SIG-M5 (cell line): ENCODE measurements at places on chromosomes 4 and X.

GRCh38 chr4:144371485-144371884 is 231.0 kb upstream of the GYPA start:
- DNase-seq = no peak

GRCh38 chrX:2321411-2321810 is 179.4 kb downstream of the DHRSX start:
- DNase-seq = no peak

DNA sequence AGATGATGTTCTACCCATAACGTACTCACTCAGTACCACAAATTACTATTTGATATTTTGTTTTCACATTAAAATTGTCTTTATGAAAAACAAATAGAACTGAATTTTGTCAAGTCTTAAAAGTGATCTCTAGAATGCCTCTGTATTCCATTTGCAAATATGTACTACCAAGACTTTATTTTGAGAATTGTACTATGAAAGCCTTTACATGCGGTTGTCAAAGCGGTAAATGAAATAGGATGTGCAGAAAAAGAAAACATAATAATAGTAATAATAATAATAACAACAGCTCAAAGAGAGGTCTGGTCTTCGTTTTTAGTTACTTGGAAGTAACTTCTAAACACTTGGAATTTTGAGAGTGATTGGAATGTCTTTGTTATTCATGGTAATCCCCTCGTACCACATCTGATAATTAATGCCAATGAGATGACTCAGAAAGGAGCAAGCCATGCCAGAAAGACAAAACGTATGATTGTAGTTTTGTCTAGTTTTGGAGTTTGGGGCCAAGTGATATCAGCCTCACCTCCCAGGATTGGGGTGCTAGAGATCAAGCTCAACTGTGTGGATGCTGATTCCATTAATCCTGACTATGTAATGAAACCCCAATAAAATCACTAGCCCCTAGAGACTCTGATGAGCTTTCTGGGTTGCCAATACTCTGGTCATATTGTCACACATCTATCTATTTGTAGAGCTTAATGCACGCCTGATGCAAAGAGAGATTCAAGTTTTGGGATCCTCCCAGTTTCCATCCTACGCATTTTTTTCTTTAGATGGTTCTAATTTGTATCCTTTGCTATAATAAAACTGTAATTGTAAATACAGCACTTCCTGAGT is 20.2 kb upstream of the CTSO start:
- DNase-seq = no peak

- no peak for DNase-seq
Measured at GRCh38 chr4:108533245-108533844, 87.0 kb upstream of the RPL34 start.

DNA sequence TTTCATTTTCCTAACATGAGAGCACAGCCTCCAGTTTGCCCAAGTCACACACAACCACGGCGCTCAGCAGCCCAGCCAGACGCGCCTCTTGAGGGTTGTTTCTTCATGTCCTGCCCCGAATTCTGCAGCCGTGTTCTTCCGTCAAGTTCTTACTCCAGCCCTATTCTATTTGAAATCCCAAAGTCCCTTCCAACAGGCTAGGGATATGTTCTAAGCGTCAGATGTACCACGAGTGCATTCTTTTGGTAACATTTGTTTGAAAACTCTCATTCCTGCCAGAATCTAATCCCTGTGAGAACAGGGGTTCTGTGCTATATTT is 23.1 kb downstream of the ACSL1 start:
- no peak for DNase-seq

DNA sequence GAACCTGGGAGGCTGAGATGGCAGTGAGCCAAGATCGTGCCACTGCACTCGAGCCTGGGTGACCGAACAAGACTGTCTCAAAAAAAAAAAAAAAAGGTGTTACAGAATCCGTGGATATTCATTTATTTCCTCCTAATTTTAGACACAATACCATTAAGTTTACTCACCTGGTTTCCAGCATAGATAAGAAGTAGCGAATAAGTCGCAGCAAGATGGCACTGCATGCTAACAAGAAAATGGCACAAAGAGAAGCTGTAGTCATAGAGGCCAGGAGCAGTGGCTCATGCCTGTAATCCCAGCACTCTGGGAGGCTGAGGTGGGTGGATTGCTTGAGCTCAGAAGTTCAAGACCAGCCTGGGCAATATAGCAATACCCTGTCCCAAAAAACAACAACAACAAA is 17.0 kb upstream of the MOB1B start:
- DNase-seq = no peak

GRCh38 chr4:140738139-140738538 is 18.0 kb downstream of the TBC1D9 start:
- no peak for DNase-seq

GRCh38 chrX:134895805-134896581 is 94.8 kb upstream of the SMIM10 start:
- no peak for DNase-seq

DNA sequence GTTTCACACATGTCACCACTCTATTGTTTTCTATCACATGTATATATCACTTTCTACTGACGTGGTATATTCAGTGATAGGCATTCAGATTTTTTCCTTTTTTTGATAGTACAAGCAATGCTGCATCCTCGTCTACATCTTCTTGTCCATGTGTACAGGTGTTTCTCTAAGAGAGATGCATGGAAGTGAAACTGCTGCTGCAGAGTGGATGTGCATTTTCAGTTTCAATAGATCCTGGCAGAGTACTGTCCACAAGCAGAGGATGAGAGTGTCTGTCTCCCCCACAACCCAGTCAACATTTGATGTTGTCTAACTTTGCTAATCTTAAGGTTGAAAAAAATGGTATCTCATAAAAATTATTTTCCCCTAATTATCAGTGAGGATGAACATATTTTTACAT is 194.0 kb upstream of the CASK start:
- DNase-seq = no peak

DNA sequence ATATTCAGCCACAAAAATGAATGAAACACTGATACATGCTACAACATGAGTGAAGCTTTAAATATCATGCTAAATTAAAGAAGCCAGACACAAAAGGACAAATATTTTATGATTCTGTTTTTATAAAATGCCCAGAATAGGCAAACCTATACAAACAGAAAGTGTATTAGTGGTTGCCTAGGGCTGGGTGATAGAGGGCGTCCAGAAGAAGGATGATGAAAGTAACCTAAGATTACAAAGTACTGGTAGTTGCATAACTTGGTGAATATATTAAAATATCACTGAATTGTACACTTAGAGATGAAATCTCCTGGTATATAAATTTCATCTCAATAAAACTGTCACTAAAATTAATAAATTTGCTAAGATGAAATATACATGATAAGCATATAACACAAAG is 67.5 kb downstream of the FBXW7 start:
- no peak for DNase-seq

DNA sequence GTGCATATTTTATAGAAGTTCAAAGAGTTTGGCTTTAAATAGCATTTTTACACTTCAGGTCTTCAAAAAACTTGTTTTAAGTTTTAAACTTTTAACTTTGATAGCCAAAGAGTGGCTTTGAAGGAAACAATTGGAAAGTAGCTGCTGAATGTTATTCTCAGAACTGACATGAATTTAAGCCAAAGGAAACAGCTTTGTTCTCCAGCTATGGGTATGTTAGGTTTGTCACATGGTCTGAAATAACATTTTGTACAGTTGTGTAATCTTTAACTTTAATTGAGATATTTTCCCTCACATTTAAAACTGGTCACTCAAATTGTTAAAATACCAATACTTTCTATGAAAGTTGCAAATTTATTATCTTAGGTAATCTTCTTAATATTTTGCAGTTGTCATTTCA is 564.7 kb downstream of the IL15 start:
- no peak for DNase-seq

- no peak for DNase-seq
Measured at GRCh38 chrX:13550346-13550745, 19.1 kb upstream of the EGFL6 start.

GRCh38 chrX:16931855-16932575 is 14.4 kb upstream of the REPS2 start:
- no peak for DNase-seq

DNA sequence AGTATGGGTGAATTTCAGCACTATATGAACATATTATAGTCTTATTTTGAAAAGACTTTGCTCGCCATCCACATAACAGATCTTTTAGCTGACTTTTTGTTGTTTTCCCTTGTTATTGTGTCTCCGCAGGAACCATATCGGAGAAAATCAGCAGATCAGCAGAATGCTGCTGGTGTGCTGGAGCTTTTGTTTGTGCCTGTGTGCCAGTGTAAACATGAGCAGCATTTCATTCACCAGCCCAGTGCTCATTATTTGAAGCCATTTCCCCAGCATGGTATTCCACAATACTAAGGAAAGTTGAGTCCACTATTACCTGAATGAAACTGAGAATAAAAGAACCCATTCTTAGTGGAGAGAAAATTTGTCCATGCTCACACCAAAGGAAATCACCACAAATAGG is 261.8 kb upstream of the ARX start:
- DNase-seq = no peak

DNA sequence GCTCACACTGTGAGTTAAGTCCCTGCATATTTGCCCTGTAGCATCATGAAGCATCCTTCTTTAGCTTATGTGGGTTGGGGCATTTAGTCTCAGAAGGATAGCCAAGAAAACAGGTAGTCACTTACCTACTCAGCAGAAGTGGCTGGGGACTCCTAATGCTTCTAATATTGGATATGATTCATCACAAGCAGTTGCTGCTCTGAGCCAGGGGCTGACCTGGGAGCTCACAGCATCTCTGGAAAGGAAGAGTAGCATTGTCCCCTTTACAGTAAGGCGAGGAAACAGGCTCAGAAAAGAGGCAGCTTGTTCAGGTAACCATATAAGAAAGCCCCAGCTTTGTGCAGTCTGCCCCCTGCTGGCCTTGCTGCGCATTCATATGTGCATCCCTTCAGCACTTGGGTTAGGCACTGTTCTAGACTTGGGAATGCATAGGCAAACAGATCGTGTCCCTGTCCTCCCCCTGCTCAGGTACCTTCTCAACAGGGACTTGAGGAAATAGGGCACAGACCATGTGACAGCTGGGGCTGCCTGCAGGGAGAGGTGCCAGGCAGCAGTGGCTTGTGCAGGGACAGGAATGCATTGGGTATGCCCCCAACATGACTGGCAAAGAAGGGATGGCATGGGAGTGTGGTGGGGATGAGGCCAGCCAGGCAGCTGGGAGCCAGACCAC is 35.7 kb upstream of the TBC1D14 start:
- DNase-seq = no peak
